ENCODE measurements at places on chromosomes 11 and 22. TPM values are rescaled to one million over a fixed set of nuclear protein-coding genes. Genes with fewer than 3 reads are reported as not detected.

Gene BBOX1
- total RNA-seq: 0.68 TPM

Gene OTOG
- total RNA-seq: not detected

Gene OR2AT4
- not detected for total RNA-seq

Gene KRTAP5-8
- not detected for total RNA-seq

Gene USP2
- total RNA-seq: 1.4 TPM

Gene TCP11L1
- total RNA-seq: 19.9 TPM

Gene TBC1D22A
- total RNA-seq: 20.5 TPM

Gene TRPM5
- total RNA-seq: not detected

Gene HEPHL1
- total RNA-seq: 10.3 TPM

Gene ROBO4
- not detected for total RNA-seq

Gene GLB1L2
- total RNA-seq: 4.4 TPM

Gene PATE4
- not detected for total RNA-seq

Gene HBG2
- total RNA-seq: not detected

Gene DRICH1
- not detected for total RNA-seq

Gene ISX
- not detected for total RNA-seq

Gene SAMM50
- total RNA-seq: 38.0 TPM

Gene RAB38
- 229 TPM for total RNA-seq

Gene BTBD18
- not detected for total RNA-seq

Measured in nasal cavity respiratory epithelium epithelial cell of viscerocranial mucosa (primary cell).